Islet precursor cell (in vitro differentiated cells): ENCODE measurements at places on chromosomes 3 and 15.

- no peak for DNase-seq
These were observed 463.4 kb downstream of the ZIC1 start for GRCh38 chr3:147872568-147872967.

DNA sequence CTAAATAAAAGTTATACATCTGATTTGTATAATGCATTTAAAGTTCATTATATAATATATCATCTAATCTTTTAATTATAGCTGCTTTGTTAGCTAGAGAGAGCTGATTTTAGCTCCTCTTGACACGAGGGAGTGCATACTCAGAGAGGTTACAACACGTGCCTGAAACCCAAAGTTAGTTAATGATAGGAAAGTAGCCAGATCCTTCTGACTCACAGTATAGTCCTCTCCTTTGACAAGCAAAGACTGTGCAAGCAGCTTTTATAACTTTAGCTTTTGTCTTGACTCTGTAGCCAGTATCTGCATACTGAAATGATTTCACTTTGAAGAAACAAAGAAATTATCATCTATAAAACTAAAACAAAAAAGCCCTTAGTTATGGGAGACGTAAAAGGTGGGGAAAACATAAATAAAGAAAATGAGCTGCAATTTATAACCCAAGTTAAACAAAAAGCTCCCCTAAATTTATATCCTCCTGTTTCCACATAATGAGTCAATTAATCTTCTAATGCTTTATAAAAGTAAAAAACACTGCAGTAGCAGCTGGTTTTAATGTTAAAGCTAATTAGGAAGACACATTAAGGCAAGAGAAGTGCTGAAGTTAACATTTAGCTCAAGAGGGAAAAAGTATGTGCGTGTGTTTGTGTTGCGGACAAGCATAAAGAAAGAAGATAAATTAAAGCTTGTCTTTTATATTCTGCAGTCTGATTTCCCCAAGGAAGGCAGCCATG is 13.1 kb downstream of the GABRR3 start:
- no peak for DNase-seq

DNA sequence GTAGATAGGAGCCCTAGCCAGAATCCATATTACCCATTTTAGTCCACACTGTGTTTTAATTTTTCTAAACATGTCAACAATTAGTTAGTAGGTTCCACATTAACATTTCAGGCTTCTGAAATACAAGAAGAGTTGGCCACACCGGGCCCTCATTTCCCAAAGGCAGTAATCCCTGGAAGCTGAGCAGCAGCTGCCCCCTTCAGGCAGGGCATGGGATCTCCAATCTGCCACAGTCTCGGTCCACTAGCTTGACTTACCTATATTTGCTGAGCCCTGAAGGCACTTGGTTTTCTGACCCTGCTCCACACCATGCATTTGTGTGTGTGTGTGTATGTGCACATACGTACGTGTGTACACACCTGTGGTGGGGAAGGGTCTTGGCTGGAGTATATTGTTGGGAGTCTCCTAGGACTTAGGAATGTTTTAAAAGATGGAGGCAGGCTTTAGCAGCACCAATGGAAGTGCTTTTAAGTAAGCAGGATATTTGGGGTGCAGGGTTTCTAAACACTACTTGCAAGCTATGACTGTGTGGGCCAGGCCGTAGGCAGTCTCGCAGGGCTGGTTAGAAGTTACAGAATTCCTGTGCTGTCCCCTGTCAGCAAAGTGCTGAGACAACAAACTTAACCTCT is 71.2 kb upstream of the SOX14 start:
- peak; percentile 84 for DNase-seq

- no peak for DNase-seq
These were observed 421.9 kb upstream of the CADM2 start for GRCh38 chr3:84536916-84537315.

GRCh38 chr3:118980832-118981231 is 53.8 kb downstream of the IGSF11 start:
- no peak for DNase-seq

DNA sequence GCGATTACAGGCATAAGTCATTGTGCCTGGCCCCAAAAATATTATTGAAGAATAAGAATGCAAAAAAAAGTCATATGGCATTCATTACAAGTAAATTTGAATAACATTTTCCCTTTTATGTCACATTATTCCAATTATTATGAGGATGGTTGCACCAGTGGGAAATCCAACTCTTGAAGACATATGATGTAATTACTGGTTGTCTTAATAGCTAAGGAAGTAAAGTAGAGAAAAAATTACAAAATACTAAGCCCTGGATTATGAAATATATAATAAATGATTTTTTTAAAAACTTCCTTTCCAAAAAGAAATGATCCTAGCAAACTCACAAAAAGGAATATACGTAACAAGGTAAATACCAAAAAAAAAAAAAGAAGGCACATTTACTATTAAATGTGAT is 98.9 kb downstream of the FMN1 start:
- no peak for DNase-seq

GRCh38 chr15:41865490-41866055 is 26.9 kb downstream of the PLA2G4B start:
- DNase-seq: no peak

DNA sequence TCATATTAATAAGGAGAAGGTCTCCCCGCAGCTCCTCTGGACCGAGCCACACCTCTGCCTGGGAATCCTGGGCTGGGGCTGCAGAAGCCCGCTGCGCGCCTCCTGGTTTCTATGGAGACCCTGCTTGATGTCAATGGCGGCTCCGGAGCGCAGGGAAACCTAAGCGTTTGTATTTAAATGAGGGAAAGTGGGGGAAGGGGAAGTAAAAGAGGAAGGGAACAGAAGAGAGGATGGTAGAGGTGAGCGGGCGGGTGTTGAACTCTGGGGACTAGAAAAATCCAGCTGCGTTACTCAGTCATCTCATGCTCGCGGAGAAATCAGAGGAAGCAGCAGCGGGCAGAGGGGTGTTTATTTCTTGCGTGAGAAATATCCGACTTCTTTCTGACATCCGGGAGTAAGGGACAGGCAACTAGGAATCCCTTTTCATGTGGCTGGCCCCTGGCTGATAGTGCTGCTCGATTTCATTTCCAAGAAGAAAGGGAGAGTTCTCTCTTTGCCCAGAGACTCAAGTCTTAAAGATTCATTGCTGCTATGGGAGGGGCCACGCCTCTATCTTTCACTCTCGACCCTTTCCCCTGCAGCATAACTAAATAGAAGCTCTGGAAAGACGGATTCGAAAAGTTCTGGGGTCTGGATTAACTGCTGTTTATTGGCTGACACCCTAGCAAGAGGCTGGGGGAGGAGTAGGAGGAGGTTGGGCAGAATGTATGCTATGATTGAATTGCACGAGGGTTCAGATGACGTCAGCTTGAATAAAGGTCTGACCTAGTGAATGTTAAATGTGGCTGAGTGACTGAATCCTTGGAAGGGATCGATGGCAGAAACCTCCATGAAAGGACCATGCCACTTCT is 110.5 kb upstream of the GAP43 start:
- DNase-seq: peak; percentile 85

DNA sequence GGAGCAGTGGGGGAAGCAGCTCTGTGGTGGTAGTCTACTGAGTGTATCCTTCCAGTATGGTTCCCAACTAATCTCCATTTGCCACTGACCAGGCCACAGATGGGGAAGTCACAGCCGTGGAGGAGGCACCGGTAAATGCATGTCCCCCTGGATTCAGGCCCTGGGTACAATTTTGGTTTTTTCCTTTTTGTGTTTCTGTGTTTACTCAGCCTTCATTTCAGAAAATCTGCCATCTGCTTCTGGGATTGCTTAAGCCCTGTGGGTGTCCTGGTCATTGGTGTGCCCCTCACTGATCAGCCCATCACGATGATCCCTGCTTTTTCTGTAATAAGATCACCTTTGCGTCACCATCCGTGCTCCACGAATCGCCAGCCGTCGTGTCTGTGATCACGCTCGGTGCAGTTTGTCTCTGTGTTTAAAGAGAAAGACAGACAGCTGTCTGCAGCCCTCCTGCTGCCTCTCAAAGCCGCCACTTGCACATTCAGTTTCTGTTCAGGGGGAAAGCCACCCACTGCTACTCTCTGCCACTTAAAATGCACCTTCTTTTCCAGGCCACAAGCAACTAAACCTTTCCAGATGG is 68.9 kb downstream of the DNASE1L3 start:
- DNase-seq: no peak

GRCh38 chr3:33791477-33792166 is 6.8 kb upstream of the PDCD6IP start:
- DNase-seq: peak; percentile 60

DNA sequence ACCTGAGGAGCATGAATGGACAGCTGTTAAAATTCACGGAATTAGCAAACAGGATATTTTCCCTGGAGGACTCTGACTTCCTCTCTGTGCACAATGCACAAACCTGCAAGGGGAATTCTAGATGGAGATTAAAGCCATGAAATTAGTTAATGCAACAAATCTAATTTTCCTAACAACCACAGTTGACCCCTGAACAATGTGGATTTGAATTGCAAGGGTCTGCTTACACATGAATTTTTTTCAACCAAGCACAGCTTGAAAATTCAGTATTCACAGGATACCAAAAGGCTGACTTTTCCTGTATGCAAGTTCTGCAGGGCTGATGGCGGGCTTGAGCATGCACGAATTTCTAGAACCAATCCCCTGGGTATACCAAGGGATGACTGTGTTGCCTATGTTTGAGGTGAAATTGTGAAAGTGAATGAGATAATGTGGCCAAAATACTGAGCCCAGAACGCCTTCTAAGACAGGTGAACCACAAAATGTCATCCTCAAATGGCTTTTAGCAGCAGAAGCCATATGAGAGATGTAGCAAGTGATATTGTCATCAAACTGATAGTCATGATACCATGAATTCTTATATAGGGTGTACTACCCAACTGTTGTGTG is 52.5 kb downstream of the COL8A1 start:
- no peak for DNase-seq

DNA sequence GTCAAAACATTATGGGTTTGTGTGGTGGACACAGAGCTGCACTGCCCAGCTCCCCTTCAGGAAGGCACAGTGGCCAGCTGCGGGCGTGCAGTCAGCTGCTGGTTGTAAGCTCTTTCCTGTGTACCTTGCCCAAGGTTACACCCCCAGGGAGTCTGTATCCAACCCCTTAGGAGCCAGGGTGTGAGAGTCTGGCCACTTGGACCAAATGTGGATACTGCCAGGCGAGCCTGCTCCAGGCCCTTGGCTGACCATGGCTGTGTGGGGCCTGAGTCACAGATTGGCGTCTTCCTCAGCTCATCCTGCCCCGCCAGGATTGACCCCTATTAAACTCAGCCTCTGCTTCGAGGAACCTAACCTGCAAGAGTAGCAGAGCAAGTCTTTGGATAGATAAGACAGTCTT is 56.9 kb downstream of the ABHD5 start:
- DNase-seq: peak; percentile 65

GRCh38 chr3:182370949-182371348 is 422.4 kb upstream of the ATP11B start:
- no peak for DNase-seq
